ENCODE measurements at places on chromosomes 13 and 19.

DNA sequence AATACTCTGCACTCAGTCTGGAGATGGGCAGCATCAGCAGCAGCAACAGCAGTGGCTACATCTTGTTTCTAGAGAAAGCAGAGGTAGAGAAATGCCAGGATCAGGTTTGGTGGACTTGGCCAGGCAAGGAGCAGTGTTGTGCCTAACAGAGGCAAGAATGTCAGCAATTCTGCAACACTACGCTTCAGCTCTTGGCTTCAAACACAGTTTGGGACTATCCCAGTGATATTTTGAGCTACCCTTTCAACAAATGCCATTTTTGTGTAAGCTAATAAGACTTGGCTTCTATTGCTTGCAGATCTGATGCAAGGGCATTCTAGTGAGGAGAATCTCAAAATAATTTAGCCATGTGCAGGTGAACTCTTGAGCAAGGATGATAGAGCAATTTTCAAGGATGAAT lies 271.3 kb downstream of the PCDH20 start:
- DNase-seq = no peak

- DNase-seq = no peak
Observed at GRCh38 chr19:18137657-18138339, 15.2 kb upstream of the PIK3R2 start.

DNA sequence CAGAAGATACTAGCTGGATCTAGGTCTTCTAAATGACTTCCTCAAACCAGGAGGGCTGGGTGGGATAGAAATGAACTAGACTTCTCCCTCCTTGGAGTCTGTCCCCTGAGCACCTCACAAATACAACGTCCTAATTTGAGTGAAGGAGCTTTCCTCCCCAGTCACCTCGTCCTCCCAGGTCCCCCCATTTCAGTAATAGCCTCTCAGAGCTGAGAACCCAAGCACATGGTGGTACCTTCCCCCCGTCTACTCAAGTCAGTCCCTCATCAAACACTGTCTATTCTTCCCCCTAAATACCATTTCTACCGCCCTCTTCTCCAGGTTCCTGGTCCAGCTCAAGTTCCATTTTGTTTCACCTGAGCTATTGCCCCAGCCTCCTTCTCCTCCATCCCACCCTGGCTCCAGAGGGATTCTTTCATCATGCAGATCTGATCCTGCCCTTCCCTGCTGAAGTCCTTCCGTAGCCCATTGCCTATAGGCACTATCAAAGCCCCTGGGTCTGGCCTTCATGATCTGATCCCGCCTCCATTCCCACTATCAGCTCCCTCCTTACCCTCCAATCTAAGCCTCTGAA lies 5.3 kb upstream of the PRKCG start:
- DNase-seq = no peak

DNA sequence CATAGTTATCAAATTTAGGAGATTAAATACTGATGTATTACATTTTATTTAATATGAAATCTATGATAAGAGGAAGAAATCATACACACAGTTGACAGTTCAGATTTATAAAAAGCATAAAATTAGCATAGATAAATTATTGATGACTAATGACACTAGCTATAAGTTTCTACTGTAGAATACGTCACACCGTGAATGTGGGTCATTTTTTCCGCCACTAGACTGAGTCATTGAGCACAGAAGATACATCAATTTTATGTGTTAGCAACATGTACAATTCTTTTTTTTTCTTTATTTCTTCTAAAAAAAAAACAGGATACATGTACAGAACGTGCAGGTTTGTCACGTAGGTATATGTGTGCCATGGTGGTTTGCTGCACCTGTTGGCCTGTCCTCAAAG lies 22.2 kb downstream of the AP2S1 start:
- no peak for DNase-seq

DNA sequence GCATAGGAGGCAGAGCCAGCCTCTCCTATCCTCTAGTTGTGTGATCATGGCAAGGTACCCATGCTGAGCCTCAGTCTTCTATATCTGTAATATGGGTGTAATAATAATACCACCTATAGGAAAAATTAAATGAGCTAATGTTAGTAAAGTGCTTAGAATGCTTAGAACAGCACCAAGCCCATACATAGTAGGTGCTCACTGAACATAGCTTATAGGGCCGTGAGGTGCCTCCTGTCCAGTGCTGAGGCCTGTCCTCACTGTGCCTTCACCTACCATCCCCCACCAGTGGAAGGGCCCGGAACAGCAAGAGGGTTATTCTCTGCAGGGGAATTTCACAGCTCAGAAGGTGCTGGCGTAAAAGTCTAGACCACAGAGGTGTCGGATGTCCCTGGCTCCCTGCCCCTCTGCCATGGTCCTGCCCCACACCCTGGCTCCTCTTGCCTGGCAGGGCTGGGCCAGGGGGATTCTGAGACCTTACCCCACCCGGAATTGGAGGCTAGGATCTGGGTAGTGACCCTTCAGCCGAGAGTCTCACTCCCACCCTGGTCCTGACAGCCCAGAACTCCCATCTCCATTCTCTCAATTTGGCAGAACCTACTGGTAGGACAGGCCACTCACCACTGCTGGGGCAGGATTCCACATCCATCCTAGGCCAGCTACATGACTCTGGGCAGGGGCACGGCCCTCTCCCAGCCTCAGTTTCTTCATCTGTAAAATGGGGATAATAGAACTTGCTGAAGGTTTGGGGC lies 2.2 kb upstream of the SCN1B start:
- no peak for DNase-seq

GRCh38 chr13:34263681-34264080 lies 445.7 kb downstream of the RFC3 start:
- DNase-seq = no peak

GRCh38 chr13:33528896-33529295 lies 243.3 kb upstream of the STARD13 start:
- DNase-seq = no peak

DNA sequence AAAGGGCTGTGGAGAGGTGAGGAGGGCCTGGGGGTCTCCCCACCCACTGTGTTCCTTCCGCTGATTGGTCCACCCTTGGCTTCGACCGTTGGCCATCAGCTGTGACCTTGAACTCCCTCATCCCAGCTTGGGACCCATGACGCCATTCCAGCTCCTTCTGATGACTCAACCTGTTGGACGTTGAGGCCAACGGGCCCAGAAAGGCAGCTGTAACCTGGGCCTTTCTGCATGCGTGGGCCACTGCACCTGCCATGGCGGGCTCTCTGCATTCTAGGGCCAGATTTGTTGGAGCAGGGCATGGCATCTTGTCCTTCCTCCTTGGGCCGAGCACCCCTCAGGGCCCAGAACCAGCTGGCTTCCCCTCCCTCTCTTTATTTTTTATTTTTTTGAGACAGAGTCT lies 30.2 kb downstream of the PEX11G start:
- DNase-seq = no peak

- no peak for DNase-seq
Observed at GRCh38 chr13:51346397-51346796, 6.9 kb downstream of the SERPINE3 start.

GRCh38 chr13:77016888-77017623 lies 9.9 kb downstream of the FBXL3 start:
- DNase-seq = no peak

- DNase-seq = no peak
Observed at GRCh38 chr19:46381346-46381745, 32.0 kb downstream of the CCDC8 start.

DNA sequence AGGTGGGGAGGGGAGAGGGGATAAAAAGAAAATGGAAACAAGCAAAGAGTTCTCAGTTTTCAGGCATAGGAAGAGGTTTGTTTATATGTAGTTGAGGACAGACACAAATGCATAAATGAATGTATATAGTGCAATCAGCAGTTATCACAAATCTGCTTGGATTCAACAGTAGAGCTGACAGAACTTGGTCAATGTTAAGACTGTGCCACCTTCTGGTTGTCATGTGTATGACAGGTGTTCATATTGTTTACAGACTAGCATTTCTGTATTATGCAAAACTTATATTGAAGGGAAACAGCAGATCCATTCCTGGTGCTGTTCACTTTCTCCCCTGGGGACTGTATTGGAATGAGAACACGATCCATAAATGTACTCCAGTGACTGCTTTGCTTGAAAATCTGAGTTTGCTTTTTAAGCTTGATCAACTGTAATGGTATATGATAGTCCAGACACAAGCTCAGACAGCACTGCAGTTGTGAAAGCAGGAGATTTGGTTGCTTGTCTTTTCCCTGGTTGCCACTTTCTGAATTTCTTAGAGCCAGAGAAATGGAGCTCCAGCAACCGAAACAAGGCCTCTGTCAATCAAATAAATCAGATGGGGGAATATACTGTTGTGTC lies 319.5 kb upstream of the OBI1 start:
- DNase-seq = no peak

DNA sequence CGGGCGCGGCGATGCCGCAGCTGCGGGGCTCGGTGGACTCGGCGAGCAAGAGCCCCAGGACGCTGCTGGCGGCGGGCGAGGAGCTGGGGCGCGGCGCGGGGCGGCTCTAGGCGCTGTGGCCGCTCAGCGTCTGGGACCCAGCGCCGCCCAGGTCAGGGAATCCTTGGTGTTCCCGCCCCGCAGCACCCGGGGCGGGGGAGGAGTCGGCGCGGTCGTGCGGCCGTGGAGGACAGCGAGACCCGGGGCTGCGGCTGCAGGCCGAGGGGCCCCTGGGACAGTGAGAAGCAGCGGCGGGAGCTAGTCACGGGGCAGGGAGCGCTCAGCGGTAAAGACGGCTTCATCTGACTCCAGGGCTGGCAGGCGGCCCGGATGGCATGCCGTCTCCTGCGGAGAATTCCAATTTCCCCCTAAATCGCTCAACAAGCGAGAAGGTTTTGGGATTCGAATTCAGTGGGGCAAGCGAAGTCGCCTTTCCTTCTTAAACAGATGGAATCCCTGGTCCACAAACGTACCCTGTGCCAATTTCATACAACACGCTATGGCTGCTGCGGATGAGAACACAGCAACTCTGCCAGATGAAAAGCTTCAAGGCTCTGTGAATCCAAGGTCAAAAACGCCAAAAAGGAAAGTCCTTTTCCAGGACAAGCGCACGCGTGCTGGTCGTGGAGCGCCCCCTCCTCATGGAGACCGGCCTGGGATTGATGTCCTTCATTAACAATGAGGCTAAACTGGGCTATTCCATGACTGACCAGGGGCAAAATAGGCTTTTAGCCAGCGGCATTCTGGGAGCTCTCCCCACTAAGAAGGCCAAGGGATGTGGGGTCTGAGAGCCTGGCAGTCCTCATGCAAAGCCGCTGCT lies 4.2 kb upstream of the ZSCAN4 start:
- DNase-seq = no peak

DNA sequence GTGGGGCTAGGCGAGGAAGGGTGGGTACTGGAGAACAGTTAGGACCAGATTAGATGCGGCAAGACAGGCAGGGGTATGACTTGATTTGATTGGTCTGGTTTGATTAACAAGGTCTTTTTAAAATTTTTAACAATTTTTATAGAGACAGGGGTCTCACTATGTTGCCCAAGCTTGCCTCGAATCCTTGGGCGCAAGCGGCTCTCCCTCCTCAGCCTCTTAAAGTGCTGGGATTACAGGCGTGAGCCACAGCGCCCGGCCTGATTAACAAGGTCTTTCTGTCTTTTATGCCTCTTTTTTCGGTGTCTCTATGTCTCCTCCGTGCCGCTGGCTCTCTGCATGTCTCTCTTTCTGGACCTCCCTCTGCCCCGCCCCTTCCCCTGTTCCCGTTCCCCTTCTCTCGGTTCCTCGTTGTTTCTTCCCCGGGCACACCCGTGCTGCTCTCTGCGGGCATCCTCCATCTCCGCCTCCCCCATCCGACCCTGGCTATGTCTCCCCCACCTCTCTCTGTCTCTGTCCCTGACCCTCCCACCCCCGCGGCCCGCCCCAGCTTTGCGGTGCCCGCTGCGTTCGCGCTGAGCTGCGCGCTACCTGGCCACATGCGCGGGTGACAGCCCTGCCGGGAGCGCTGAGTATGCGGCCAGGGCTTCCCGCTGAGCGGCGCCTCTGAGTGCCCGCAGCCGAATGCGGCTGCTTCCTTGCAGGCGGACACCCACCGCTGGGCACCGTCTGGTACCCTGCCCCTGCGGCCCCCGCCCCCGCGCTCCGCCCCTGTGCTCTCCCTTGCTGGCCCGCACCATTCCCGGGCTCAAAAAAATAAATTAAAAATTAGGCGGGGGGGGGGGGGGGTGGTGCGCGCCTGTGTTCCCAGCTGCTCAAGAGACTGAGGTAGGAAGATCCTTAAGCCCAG lies 8.1 kb upstream of the SDHAF1 start:
- no peak for DNase-seq

DNA sequence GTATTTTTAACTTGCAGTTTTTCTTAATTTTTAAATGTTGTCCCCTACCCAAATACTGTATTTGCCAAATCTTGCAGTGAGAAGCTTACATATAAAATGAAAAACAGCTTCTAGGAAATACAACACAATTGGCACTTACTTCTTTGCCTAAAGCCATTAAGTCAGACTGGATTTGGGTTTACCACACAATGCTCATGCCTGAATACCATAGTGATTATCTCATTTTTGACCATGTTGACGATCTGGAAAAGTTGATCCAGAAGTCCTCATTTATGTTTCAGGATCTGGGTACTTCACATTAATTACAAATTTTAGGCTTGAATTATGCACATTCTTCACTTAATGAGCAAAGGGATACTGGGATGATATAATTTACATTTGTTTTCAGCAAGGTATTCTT lies 2.4 kb downstream of the RNF6 start:
- no peak for DNase-seq

- no peak for DNase-seq
Observed at GRCh38 chr19:36488846-36489117, 579 bp downstream of the ZNF566 start.

DNA sequence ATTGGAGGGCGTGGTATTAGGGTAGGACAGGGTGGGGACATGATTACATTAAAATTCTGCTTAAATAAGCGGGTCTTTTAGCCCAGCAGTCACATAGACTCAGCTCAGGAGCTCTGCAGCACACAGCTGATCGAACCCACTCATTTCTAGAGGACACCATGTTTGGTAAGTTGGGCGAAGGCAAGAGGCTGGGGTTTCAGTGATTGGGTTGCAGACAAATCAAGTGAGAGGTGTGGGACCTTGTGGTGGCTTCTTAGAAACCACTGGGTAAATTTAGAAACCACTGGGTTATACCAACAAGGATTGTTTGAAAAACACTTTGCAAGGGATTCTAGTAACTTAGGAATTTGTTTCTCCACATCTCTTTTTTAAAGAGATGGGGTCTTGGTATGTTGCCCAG lies at the start of gene LEUTX:
Gene LEUTX, plus strand, starts transcription at position 92 of the 400 bp plus-strand sequence. Its CDS starts 67 bp downstream, at position 159.
- DNase-seq = no peak

DNA sequence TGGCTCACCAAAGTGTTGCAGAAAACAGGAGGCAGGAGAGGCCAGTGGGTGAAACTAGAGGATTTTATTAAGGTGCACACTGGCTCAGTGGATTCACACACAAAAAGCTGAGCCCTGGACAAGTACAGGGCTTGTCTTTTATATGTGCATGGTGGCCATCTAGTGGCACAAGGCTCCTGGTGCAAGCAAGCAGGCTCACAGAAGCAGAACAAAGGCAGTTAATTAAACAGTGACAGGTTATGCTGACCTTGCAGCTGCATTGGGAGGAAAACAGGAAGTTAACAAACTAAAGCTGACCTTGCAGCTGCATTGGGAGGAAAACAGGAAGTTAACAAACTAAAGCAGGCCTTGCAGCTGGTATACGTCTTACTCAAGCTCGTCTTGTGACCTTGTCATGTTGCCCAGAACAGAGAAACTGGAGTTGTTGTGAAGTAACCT lies 65.3 kb upstream of the ZNF681 start:
- DNase-seq = no peak

GRCh38 chr13:48876289-48876688 lies 99.4 kb upstream of the FNDC3A start:
- DNase-seq = no peak

- DNase-seq = peak; percentile 36
Observed at GRCh38 chr19:19628501-19629134, 598 bp upstream of the LPAR2 start.

Data from stimulated activated CD8-positive, alpha-beta memory T cell treated with anti-CD3 and anti-CD28 coated beads, Interleukin-2, amount 100 ng/mL, for 1 hour (primary cell).